ENCODE measurements at places on chromosomes 2 and 18.
A peak's percentile ranks its signal among the peaks of the same experiment; 100 is the strongest.

- peak; percentile 25 for DNase-seq
Observed at GRCh38 chr2:79585701-79586433, 73.0 kb downstream of the CTNNA2 start.

DNA sequence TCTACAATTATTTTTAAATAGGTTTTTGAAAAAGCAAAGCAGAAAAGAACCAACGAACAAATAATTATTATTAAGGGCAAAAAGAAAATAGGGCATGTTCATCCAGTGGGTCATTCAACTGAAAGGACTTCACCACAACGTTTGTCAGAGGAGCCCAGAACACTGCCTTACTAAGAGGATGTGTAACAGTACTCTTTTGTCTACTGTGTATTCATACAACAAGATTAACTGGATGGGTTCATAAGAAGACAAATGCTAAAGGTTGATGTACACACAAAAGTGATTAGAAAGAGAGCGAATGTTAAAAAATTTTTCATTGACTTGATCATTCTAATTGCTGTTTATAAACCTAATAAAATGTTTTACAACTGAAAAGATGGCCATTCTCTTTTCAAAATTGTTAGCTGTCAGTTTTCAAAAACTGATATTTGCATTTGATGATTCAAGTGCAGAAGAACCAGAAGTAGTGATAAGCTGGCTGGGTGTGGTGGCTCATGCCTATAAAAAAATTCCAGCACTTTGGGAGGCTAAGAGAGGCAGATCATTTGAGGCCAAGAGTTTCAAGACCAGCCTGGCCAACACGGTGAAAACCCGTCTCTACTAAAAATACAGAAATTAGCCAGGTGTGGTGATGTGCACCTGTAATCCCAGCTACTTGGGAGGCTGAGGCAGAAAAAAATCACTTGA, 33.1 kb downstream of the MGAT4A start:
- no peak for DNase-seq

- no peak for DNase-seq
Observed at GRCh38 chr2:166170356-166170755, 42.5 kb upstream of the SCN1A start.

- DNase-seq, result no peak
Observed at GRCh38 chr18:49681387-49681786, 119.5 kb downstream of the LIPG start.

GRCh38 chr2:140627885-140628284, 1502.9 kb downstream of the LRP1B start:
- no peak for DNase-seq

DNA sequence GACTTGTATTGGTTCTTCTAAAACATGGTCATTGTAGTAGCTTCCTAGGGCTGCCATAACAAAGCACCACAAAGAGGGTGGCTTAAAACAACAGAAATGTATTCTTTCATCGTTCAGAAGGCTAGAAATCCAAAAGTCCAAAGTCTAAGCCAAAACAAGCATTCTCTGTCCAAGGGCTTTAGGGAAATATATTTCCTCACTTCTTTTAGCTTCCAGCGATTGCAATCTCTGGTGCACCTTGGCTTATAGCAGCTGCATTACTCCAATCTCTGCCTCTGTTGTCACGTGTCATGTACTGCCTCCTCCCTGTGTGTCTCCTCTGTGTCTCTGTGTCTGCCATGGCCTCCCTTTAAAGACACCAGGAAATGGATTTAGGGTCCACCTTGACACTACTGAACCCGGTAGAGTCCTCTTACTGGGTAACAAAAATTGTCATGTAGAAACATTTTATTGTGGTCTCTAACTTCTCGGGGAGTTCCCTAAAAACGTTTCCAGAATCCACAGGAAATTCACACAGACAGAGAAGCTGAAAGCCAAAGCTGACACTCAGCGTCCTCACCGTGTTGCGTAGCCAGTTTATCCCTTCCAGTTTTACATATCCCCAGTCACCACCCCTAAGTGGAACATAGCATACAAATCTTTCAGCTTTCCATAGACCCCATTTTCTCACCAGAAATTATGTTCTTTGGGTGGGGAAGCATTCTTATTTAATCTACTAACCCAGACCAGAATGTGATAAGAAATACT, 20.7 kb upstream of the TTN start:
- no peak for DNase-seq

- DNase-seq, result no peak
Observed at GRCh38 chr18:23871410-23871809, 143.1 kb upstream of the TTC39C start.

DNA sequence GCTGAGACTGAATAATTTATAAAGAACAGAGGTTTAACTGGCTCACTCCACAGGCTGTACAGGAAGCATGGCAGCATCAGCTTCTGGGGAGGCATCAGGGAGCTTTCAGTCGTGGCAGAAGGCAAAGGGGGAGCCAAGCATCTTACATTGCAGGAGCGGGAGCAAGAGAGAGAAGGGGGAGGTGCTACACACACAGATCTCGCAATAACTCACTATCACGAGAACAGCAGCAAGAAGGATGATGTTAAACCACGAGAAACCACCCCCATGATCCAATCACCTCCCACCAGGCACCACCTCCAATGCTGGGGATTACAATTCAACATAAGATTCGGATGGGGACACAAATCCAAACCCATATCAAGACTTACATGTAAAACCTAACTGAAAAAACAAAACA, 17.8 kb upstream of the MATN3 start:
- DNase-seq, result no peak

DNA sequence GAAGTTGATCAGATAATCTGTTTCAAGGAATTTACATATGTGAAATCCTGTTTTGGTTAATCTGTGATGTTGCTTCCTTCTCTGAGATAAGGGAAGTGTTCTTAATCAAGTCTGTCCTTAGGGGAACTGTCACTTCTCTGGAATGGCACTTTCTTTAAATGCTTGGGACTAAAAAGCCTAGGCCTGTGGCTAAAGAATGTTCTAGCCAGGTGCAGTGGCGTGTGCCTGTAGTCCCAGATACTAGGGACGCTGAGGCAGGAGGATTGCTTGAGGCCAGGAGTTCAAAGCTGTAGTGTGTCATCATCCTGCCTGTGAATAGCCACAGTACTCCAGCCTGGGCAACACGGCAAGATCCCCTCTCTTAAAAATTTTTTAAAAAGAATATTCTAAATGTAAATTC, 217.6 kb upstream of the SIX3 start:
- no peak for DNase-seq

DNA sequence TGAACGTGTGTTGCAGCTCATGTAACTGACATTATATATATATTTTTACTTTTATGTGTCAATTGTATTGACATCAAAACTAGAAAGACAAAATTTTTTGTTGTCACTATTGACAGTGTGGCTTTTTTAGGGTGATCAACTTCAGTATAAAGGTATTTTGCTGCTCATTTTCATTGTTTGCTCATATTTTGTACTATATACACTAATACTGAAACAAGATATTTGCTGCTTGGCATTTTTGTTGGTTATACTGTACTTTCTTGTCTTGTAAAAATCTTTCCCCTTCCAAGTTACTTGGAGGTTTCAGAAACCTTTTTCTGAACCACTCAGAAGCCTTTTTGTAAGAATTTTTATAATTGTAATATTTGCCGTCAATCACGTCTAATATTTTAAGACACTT, 16.5 kb downstream of the AFTPH start:
- DNase-seq, result no peak

GRCh38 chr18:58502628-58503027, 126.3 kb downstream of the ALPK2 start:
- no peak for DNase-seq

GRCh38 chr2:197601726-197602125, 73.7 kb downstream of the RFTN2 start:
- no peak for DNase-seq

GRCh38 chr2:39608686-39609441, 56.9 kb upstream of the TMEM178A start:
- no peak for DNase-seq

DNA sequence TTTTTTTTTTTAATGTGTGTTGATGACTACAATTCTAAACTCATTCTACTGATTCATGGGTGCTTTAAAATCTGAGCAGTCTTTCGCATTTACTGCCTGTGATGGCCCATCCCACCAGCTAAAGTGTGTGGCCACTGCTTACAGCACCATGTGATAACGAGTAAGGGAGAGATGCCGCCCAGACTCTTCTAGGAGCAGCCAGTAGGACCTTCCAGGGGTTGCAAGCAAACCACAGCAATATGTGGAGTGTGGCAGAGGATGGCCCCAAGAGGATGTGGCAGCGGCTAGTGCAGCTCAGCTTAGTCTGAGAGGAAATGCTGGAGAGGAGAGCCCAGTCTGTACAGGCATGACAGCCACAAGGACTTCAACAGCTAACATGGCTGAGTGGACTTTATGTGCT, 14.9 kb downstream of the IL1B start:
- DNase-seq, result no peak

GRCh38 chr18:34787931-34788532, 77.9 kb downstream of the DTNA start:
- peak; percentile 65 for DNase-seq

DNA sequence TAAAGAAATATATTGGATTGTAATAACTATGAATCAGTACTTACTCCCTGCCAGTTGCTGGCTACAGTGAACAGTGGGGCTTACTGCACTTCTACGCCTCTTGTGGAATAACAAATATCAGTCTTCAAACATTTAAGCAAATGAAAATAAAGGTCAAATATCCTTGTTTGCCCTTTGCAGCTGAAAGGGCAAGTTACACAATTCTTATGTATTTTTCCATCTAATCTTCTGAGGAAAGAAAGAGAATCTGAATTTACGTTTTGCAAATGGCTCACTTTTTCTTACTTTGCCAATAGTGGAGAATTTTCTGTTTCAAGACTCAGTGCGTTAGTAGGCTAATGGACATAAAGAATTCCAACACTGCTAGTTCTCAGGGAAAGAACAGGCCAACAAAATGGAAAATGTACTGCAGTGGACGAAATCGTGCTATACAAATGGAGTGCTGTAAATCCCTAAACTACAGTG, 157.2 kb upstream of the TMEM200C start:
- no peak for DNase-seq

DNA sequence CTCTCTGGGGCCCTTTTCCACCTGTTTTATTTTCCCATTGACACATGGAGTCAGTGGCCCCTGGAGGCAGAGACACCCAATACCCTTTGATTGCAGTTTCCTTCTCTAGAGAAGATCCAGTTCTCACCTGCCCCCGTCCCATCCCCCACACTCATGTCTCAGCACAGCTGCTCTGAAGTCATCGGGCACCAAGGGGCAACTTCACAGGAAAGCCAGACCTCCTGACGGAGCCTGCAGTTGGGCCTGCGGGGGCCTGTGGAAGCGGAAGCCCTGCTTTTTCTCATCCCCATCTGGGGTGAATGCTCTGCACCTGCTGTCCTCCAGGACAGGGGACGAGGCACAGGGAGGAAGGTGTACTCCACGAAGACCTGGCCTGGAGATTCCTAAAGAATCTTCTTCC, 308.3 kb upstream of the EPAS1 start:
- DNase-seq, result no peak
